ENCODE measurements at places on chromosomes 1 and 21. TPM values are rescaled to one million over a fixed set of nuclear protein-coding genes. Genes with fewer than 3 reads are reported as not detected.

Gene TFAP2E
- total RNA-seq: 0.29 TPM

GRCh38 chr1:216422821-216423520 is at the start of gene USH2A:
USH2A (minus strand) TSS chr1:216423448; CDS start chr1:216422336, 1,112 bp downstream.
- no peak for DNase-seq

Gene BCAR3
- 37.1 TPM for total RNA-seq

Gene GNG12
- 204 TPM for total RNA-seq

Measured in osteoblast (primary cell).